ENCODE measurements at places on chromosomes 11 and 22.

GRCh38 chr22:30969532-30970355 lies 679 bp downstream of the TUG1 start:
- no peak for DNase-seq

- DNase-seq: no peak
Measured at GRCh38 chr11:64451856-64452255, 92.9 kb downstream of the RPS6KA4 start.

GRCh38 chr11:119029340-119030028 lies 1.2 kb downstream of the SLC37A4 start:
- no peak for DNase-seq

DNA sequence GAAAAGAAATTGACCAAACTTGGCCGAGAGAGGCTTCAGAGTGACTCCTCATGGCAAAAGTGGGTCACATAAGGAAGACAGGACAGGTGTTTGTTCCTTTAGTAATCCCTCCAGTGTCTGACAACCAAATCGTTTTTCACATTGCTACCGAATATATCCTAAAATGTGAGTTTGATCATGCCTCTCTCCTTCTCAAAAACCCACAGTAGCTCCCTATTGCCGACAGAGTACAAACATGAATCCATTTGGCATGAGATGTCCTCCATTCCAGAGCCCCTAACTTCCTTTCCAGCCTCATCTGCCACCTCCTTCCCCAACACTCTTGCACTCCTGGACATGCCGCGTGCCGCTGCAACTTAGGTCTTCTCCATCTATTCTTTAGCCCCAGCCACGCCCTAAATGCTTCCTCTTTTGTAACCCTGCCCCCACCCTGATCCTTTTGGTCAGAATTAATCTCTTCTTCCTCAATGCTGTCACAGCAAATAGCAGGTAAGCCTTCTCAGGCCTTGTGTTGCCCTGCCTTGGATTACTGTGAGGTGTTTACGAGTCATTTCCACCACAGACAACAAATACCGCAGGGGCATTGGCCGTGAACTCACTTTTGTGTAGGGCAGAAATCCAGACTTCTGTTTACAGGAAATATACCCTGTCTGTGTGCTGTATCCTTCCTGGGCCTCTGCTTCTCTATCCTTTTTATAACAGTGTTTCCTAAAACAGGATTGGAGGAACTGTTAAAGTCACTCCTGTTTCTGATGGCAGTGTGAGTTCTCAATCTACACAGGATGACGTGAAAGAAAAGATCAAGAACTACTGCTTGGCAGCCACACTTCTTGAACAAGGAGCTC lies 66.0 kb upstream of the FTH1 start:
- DNase-seq: no peak

- DNase-seq: no peak
Measured at GRCh38 chr11:12083380-12083779, 27.0 kb upstream of the MICAL2 start.

DNA sequence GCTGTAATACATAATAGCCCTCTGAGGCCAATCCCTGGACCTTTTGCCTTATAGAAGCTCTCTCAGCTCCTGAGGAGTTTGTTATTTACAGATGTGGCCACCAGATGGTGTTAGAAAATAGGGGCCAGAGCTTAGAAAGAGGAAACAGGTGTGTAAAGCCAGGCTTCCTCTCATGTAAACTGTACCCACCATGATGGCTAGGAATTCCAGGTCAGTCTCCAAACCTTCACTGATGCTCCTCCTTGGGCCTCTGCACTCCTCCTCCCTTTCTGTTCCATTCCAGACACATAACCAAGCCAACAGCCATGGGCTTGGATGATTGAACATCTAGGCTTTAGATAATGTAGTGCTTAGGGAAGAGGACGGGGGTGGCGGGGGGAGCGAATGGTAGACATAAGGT lies 39.7 kb downstream of the USP35 start:
- peak; percentile 42 for DNase-seq

DNA sequence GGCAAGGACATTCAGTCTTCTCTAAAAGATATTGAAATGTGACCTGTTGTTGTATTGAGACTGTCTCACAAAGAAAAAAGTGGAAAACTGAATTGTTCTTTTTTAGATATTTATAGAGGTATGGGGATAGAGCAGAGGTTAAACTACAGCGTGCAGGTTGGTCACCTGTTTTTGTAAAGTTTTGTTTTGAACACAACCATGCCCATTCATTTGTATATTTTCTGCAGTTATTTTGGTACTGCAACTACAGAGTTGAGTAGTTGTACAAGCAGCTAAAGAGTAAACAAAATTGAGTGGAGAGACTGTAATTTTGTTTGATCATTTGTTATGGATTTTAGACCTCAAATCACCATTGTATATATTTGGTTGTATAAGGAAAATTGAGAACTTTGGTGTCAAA lies 11.3 kb downstream of the EED start:
- no peak for DNase-seq

Data from glomerular endothelial cell (primary cell).